GM23338 (cell line): ENCODE measurements at places on chromosomes 7 and 10. TPM values are rescaled to one million over a fixed set of nuclear protein-coding genes. Genes with fewer than 3 reads are reported as not detected.

DNA sequence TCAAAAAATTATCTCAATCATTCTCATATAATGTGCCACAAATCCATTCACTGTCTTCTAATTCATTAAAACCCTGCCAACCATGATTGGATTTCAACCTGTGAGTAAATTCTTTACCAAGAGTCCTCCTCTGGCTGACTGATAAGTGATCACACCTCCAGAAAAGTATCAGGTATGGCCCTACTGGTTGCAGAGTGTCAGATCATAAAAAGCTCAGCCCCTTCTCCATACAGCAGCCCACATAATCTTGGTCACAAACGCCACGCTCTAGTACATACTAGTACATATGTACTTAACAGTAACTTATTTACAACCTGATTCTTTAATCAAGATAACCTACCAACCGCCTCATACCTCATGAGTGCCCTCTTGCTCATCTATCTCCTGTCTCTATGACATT is 26.1 kb downstream of the UBE2H start:
- no peaks in the 10 kb centered on the region; the same call in 1 of the 2 replicates for H3K4me1 ChIP-seq
- H3K4me3 ChIP-seq: no peak overlapping the region
- DNase-seq: no peak
- 0 out of 2 replicates have a peak overlapping the region, but pooled peaks have one; percentile 7 for H3K27ac ChIP-seq
- no peaks in the 10 kb centered on the region for H3K36me3 ChIP-seq
- H3K27me3 ChIP-seq: no peaks in the 10 kb centered on the region

ITIH5 gene
- 0.99 and 1.2 TPM in 2 replicates for polyA plus RNA-seq

GRCh38 chr10:132450466-132450824 is 53.4 kb downstream of the PWWP2B start:
- DNase-seq: no peak
- H3K27me3 ChIP-seq: no peaks in the 10 kb centered on the region
- no peak overlapping the region for H3K4me3 ChIP-seq
- H3K4me1 ChIP-seq: peaks cover 12% of the 10 kb centered on the region
- H3K27ac ChIP-seq: no peak overlapping the region

- peak overlapping the region; percentile 56 for H3K4me3 ChIP-seq
- H3K27me3 ChIP-seq: peaks cover 61% of the 10 kb centered on the region
- peak; percentile 40 for DNase-seq
- H3K36me3 ChIP-seq: no peaks in the 10 kb centered on the region
These were observed 21.9 kb upstream of the KCNK18 start for GRCh38 chr10:117175215-117175900.

- no peak for DNase-seq
- peak overlapping the region; percentile 24 for H3K27ac ChIP-seq
- no peak overlapping the region for H3K4me3 ChIP-seq
These were observed 183.1 kb downstream of the TAX1BP1 start for GRCh38 chr7:27922907-27923641.

GNA12 gene
- polyA plus RNA-seq: 24.0 and 25.2 TPM in 2 replicates

CAMK1D gene
- polyA plus RNA-seq: 4.6 TPM in 2 replicates
